ENCODE measurements at places on chromosomes 7 and 10. TPM values are rescaled to one million over a fixed set of nuclear protein-coding genes. Genes with fewer than 3 reads are reported as not detected.

DNA sequence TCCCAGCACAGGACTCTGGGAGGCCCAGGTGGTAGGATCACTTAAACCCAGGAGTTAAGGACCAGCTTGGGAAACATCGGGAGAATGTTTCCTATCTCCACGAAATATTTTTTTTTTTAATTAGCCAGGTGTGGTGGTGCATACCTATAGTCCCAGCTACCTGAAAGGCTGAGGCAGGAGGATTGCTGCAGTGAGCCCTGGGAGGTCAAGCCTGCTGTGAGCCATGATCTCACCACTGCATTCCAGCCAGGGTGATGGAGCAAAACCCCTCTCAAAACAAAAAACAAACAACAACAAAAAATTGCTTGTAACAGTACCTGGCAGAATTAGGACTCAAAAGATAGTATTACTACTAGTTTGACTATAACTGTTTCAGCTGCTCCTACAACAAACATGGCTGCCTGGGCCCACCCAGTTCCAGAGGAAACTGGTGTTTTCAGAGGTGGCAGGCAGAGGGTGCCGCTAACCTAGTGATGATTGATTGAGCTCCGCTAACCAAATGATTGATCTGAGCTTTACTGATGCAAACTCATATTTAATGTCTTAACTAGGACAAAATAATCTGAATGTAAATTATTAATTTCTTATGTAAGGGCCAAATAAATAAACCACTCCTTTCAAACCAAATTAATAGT, 57.0 kb downstream of the AP3M1 start:
- DNase-seq, result no peak

GRCh38 chr10:115118346-115118745, 25.2 kb downstream of the ATRNL1 start:
- no peak for DNase-seq

SPDYE5 gene
- total RNA-seq, result not detected

DNA sequence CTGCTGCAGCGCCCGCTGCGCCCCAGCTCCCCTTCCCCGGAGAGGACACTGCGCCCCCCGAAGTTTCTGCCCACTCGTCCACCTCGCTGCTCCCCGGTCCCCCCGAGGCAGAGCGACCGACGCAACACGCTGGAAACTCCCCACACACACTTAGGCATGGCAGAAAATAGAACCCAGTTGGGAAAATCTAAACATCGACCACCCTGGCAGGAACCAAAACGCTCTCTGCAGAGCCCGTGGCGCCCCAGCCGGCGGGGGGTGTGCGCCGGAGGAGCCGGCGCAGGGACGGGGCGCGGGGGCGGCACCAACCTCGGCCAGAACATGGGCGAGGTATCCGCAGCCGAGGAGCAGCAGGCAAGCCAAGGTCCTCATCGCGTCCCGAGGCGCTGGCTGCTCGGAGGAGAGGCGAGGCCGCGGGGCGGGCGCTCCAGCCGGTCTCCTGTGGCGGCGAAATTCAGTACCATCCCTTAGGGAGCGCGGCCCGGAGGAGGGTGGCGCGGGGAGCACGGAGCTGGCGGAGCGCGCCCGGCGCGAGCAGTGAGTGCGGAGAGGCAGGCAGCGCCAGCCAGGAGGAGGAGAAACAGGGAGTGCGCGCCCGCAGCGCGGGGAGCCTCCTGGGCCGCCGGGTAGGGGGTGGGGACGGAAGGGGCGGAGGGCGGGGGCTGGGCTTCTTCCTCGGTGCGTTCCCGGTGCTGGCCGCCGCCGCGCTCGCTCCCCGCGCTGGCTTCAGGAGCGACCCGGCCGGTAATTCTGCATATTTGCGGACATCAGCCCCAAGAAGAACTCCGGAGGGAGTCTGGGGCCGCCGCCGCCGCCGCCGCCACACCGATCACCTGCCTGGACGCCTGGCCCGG, 789 bp downstream of the PDGFA start:
- no peak for DNase-seq

TEX47 gene
- not detected for total RNA-seq

GRCh38 chr7:105602325-105603305, 21.3 kb upstream of the EFCAB10 start:
- no peak for DNase-seq

DNA sequence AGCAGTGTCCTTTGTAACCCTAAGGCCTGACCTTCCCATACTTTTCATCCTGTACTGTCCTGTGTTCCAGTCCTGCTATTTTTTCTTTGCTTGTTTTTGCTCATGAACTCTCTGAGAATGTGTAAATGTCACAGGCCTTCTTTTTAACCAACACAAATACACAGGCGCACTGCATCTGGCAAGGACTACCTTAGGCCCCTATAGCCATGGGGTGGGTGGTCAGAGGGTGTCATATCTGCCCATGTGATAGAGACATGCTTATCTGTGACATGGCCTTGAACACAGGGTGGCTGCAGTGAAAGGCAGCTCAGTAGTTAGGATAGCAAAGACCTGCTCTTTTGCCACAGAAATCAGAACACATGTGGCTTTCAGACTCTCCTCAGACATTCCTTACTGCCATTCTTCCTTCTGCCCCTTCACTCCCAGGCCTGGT, 3.9 kb upstream of the MBL2 start:
- no peak for DNase-seq

GRCh38 chr10:64708884-64709681, 1187.9 kb downstream of the REEP3 start:
- no peak for DNase-seq

METTL27 gene
- not detected for total RNA-seq

DNA sequence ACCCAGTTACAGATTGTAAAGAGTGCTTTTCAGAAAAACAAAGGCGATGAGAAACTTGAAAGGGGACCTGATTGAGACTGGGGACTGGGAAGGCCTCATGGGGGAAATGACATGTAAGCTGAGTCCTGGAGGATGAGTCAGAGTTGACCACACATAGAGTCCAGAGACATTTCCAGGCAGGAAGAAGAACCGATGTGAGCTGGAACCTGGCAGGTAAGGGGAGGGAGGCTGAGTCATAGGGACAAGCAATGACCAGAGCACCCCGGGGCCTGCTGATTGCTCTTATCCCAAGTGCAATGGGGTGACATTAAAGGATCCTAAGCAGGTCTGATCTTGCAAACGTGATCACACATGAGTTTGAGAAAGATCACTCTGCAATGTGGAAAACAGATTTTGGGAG, 11.7 kb downstream of the TLL2 start:
- DNase-seq, result no peak

ABCA13 gene
- total RNA-seq, result 0.38 TPM

GRCh38 chr10:102375250-102375649, 20.3 kb upstream of the NFKB2 start:
- DNase-seq, result no peak

DNA sequence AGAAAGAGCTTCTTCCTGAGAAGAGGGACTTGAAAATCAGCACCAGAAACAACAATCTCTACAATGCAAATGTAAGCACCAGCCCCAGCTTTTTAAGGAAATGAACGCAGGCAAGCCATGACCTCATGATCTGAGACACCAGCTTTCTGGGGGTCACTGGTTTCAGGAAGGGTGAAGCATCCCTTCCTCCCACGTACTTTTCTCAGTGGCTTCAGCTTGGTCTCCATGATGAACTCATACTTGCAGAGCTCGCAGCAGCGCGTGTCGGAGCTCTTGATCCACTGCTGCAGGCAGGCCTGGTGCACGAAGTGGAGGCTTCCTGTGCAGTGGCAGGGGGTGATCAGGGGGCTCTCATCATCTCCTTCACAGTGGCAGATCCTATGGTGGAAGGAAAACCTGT, 87.0 kb downstream of the ALOX5 start:
- DNase-seq, result no peak

DNA sequence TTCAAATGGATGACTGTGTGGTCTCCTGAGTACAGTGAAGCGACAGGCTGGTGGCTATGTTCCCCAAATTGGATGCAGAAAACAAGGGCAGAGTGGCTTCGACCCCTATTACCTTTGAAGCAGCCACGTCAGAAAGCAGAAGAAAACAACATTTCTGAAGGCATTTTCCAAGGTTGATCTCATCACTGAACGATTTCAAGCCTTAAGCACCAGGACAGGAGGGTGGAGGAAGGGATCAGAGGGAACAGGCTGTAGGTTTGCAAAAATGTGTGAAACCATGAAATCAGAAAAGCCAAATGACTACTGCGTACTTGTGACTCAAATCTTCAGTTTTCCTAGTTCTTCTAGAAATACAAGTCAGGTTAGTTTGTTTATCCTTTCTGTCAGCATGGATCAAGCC, 181.0 kb upstream of the TMEM106B start:
- no peak for DNase-seq

- DNase-seq, result no peak
Measured at GRCh38 chr7:96720843-96721242, 11.2 kb upstream of the SEM1 start.

GRCh38 chr7:100163006-100163531, 4.5 kb upstream of the TRAPPC14 start:
- DNase-seq, result no peak

ELFN1 gene
- total RNA-seq, result 0.38 TPM

WEE2 gene
- not detected for total RNA-seq

GRCh38 chr7:81301815-81302214, 383.0 kb upstream of the SEMA3C start:
- no peak for DNase-seq

IKZF1 gene
- total RNA-seq, result 4.9 TPM

FZD1 gene
- 14.5 TPM for total RNA-seq

DNA sequence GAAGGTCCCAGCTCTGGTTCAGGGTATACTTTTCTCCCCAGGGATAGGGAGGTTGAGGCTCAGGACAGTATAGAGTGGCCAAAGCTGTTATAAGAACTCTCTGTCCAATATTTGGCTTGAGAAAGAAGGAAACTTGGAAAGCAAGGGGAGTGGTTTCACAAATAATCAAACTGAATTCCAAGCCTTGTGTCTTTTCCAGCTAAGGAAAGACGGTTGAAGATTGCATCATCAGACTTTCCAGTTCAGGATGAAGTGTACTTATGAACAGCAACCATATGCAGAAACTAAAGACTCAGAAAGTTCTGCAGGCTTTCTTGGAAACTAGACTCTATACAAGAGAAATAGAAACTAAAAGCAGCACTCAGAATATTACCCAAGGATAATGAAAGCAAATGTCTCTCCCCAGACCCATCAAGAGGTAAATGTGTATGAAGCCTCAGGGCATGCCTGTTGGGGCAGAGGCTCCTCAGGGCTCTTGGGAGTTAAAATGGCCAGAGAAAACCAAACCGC, 46.4 kb downstream of the RAMP3 start:
- DNase-seq, result no peak

DNA sequence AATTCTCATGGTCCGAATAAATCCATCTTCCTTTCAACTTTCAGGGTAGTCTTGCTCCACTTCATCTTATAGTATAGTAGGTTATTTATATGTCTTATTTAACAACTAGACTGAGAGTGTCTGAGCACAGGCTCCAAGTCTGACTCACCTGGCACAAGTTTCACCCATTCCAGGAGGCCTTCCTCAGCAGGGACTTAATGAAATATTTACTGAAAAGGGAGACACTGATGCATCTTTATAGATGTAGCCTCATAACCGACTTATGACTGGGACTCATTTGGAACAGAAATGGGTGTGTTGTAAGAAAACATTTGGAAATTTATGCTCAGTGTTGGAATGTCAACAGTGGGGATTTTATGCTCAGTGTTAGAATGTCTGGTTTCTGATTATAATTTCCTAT, 59.9 kb downstream of the CH25H start:
- no peak for DNase-seq

- DNase-seq, result no peak
Measured at GRCh38 chr7:139084709-139085108, 24.8 kb downstream of the ZC3HAV1 start.

- DNase-seq, result no peak
Measured at GRCh38 chr7:38375453-38375852, 102.0 kb upstream of the TARP start.

Data from esophagus squamous epithelium (tissue), 5 donors.